ENCODE measurements at places on chromosomes 2 and 18. TPM values are rescaled to one million over a fixed set of nuclear protein-coding genes. Genes with fewer than 3 reads are reported as not detected.

DNA sequence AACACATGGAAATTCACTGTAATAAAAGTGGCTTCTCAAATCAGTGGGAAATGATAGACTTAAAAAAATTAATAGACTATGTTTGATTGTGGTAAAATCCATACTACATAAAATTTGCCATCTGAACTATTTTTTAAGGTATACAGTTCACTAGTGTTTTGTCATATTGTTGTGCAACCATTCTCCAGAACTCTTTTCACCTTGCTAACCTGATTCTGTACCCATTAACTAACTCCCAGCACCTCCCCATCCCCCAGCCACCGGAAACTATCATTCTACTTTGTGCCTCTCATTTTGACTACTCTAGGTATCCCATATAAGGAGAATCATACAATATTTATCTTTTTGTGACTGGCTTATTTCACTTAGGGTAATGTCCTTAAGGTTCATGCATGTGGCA lies 153.3 kb downstream of the PTPRM start:
- no peaks in the 10 kb centered on the region for H3K36me3 ChIP-seq
- H3K4me3 ChIP-seq, result no peak overlapping the region
- H3K27me3 ChIP-seq, result no peaks in the 10 kb centered on the region

DNA sequence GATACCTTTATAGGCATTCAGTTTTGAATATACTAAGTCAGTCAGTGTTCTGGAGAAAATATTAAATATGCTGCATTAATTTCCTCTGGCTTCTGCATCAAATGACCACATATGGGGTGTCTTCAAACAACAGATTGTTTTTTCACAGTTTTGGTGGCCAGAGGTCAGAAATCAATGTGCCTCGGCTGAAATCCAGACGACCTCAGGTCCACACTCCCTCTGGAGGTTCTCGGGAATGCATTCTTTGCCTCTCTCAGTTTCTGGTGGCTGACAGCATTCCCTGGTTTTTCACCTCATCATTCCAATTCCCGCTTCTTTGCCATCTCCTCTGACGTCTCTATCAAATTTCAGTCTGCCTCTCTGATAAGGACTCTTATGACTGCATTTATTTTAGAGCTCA lies 142.3 kb downstream of the ZNF407 start:
- H3K27ac ChIP-seq, result no peak overlapping the region
- H3K27me3 ChIP-seq, result no peaks in the 10 kb centered on the region
- no peak for DNase-seq

PAX3 gene
- total RNA-seq, result 0.41 TPM

GRCh38 chr18:40949114-40949950 lies 1005.7 kb upstream of the PIK3C3 start:
- no peaks in the 10 kb centered on the region for H3K27me3 ChIP-seq
- no peaks in the 10 kb centered on the region for H3K36me3 ChIP-seq
- H3K4me1 ChIP-seq, result peaks cover 22% of the 10 kb centered on the region
- no peak overlapping the region for H3K27ac ChIP-seq
- DNase-seq, result no peak
